Jurkat, Clone E6-1 (cell line): ENCODE measurements at places on chromosomes 5 and 9.
A peak's percentile ranks its signal among the peaks of the same experiment; 100 is the strongest.

DNA sequence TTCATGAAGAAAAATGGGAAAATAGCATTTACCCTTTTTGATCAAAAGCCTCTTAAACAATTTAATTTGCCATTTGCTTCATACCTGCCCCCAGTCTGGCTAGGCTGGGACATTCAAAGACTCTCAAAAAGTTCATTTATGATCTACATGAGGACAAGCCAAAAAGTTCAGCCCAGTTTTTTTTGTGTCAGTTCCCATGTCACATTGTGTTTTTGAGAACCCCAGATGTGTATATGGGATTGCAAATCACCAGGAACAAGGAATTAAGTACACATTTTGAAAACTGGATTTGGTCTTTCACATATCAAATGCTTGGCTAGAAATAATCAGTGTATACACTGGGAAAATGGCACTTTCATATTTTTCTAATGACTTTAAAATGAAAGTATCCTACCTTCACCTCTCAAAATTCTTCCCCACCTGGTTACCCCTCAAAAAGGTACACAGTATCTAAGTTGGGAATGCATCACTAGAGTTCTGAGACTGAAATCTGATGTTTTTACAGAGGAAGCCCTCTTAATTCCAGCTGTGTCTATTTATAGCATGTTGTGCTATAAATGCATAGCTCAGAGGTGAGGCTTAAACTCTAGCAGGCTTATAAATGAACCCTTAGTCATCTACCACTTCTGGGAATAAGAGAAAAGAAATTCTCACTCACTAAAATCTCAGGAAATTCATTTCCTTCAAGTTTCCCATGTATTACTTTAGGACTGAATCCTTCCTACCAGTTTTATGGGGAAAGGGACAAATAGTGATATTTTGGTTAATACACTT, 9.3 kb downstream of the STOM start:
- DNase-seq: no peak

DNA sequence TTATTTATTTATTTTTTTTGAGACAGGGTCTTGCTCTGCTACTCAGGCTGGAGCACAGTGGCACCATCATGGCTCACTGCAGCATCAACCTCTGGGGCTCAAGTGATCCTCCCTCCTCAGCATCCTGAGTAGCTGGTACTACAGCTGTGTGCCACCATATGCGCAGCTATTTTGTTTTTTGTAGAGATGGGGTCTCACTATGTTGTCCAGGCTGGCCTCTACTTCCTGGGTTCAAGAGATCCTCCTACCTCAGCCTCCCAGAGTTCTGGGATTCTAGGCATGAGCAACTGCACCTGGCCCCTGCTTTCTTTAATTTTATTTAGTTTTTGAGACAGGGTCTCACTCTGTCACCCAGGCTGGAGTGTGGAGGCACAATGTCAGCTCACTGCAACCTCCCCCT, 19.5 kb upstream of the ZDHHC12 start:
- no peak for DNase-seq

GRCh38 chr5:179534431-179534830, 15.9 kb upstream of the RUFY1 start:
- no peak for DNase-seq

GRCh38 chr9:76135902-76136301, 245.4 kb downstream of the PCSK5 start:
- DNase-seq: no peak

- no peak for DNase-seq
These were observed 201.3 kb downstream of the HINT1 start for GRCh38 chr5:130963798-130964197.

GRCh38 chr9:76466299-76466605, 7.3 kb downstream of the GCNT1 start:
- DNase-seq: no peak

- DNase-seq: no peak
These were observed 22.5 kb upstream of the SHB start for GRCh38 chr9:38091310-38092199.

DNA sequence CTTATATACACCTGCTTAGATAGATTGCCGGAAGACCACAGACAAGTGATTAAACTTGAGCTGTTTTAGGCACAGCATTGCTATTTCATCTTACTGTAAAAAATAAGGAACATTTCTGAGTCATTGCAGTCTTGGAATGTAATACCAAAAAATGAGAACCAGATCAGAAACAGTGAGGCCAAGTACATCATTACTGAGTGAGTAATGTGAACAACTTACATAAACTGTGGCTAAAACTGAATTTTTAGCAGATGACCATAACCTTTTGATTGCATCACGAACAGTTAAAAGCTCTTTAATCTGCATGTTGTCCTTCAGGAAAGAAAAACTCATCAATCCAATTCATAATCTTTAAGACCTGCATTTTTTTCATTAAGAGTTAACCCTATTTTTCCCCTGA, 157.1 kb upstream of the FGF10 start:
- no peak for DNase-seq

DNA sequence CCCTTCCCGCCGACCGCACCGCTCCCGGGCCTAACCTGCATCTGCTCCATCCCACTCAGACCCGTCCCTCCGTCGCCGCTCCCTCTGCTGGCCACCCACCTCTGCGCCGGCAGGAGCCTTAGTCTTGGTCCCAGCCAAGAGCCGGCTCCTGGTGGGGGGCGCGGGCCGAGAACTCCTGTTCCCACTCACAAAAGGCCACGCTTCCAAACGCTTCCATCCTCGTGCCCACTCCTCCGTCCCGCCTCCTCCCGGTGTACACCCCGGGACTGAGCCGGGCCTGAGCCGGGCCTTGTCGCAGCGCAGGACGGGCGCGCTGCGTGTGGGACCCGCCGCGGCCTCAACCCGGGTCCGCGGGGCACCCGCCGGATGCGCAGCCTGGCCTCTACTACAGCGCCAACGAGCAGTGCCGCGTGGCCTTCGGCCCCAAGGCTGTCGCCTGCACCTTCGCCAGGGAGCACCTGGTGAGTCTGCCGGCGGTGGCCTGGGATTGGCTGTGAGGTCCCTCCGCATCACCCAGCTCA, 7.5 kb downstream of the ADAMTS13 start:
- DNase-seq: no peak

DNA sequence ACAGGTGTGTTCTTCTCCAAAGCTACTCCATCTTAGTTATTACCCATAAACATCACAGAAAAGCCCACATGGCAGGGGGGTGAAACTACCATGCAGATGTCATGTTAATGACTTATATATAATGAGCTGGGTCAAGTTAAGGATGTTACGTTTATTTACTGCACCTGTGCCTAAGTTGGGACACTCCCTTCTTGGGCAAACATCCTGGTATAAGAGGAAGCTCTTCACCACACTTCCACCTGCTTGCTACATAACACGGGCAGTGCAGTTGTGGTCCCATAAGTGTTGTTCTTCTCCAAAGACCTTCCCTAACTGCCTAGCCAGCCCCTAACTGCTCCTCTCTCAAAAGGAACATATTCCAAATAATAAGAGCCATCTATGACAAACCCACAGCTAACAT, 9.3 kb upstream of the ZCCHC9 start:
- no peak for DNase-seq

- peak; percentile 95 for DNase-seq
These were observed at the start of gene ALAD for GRCh38 chr9:113401027-113401792. Gene ALAD, minus strand, starts transcription at chr9:113401284. Its CDS starts 7,725 bp downstream, at chr9:113393559.

GRCh38 chr5:1543398-1544293, 19.9 kb upstream of the LPCAT1 start:
- DNase-seq: no peak

GRCh38 chr5:137218471-137218870, 280.7 kb downstream of the SPOCK1 start:
- no peak for DNase-seq

- DNase-seq: no peak
These were observed 399.3 kb downstream of the EBF1 start for GRCh38 chr5:158700231-158701006.

- no peak for DNase-seq
These were observed 13.8 kb upstream of the IL7R start for GRCh38 chr5:35842856-35843255.

GRCh38 chr9:83937861-83938455, 16.7 kb upstream of the KIF27 start:
- DNase-seq: peak; percentile 70
